Omental fat pad (tissue), 4 donors: ENCODE measurements at places on chromosomes 1 and 21.

GRCh38 chr1:25460020-25460419 lies 29.3 kb downstream of the MACO1 start:
- no peak for DNase-seq

- DNase-seq = no peak
Measured at GRCh38 chr1:5914676-5915365, 77.4 kb downstream of the NPHP4 start.

DNA sequence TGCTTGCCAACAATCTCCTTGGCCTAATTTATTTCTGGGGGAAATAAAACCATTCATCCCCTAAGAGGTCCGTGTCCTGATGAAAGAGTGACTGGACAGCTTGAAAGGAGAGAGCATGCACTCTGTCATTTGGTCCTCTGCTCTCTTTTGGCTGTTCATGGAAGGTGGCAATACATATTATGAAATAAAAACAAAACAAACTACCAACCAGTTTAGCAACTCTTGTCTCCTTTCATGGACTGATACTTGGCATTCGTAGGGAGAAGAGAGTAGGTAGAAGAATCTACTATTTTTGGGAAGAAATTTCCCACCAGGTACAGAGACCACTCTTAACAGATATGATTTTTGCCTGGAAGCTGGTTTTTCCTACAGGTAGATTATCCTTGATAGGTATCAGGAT lies 746 bp upstream of the C1orf116 start:
- no peak for DNase-seq

DNA sequence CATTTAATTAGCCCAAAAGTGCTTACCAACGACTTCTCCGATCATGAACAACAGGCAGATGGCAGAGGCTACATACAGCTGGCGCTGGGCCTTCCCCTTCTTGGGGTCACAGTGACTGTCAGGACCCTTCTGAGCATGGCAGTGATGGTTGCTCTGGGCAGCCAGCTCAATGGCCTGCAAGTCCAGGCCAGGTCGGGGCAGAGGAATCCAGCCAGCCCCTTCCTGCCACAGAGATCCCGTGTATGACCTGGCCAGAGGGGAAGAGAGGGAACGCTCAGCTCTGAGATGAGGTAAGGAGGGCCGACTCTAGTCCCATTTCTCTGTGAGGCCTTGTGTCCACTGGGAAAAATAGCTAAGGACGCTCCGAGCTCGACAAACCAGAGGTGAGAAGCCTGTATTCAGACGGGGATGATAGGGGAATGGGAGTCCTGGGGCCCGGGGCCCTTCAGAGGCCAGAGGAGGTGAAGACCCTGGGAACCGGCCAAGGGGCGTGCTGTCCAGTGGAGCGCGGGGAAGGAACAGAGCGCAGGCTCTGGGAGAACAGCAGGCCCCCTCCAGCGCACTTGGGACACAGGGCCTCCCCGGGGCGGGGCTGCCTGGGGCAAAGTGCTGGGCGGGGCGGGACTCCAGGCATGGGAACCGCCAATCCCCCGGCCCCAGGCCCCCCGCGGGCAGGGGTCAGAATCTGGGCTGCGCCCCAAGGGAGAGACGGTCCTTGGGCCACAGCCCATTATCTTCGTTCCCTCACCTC lies 772 bp downstream of the SLC30A2 start:
- DNase-seq = no peak

DNA sequence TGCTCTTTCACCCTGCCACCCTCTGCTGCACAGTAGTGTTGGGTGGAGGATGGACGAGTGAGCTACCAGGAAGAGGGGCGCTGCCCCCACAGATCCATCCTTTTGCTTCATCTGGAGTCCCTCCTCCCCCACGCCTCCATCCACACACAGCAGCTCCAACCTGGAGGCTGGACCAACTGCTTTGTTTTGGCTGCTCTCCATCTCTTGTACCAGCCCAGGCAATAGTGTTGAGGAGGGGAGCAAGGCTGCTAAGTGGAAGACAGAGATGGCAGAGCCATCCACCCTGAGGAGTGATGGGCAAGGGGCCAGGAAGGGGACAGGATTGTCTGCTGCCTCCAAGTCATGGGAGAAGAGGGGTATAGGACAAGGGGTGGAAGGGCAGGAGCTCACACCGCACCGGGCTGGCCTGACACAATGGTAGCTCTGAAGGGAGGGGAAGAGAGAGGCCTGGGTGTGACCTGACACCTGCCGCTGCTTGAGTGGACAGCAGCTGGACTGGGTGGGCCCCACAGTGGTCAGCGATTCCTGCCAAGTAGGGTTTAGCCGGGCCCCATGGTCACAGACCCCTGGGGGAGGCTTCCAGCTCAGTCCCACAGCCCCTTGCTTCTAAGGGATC lies 8.5 kb downstream of the CHRNB2 start:
- no peak for DNase-seq

DNA sequence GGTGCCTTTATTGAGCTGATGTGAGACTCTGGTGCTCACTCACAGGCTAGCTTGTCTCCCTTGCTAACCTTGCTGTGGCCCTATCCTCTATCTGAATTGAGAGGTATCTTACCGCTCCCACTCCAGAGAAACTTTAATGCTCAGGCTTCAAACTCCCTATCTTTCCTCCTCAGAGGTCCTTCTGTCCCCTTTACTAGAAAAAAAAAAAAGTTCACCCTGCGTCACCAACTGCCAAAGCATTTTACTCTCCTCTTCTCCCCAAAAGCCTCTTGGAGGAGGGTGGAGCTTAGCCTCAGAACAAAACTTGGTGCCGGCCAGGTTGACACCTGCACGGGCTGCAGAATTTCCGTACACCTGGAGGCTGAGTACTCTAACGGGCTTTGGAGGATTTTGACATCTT lies 55.1 kb downstream of the ATP2B4 start:
- DNase-seq = no peak

GRCh38 chr1:27077968-27078367 lies 65.3 kb upstream of the TENT5B start:
- DNase-seq = no peak

DNA sequence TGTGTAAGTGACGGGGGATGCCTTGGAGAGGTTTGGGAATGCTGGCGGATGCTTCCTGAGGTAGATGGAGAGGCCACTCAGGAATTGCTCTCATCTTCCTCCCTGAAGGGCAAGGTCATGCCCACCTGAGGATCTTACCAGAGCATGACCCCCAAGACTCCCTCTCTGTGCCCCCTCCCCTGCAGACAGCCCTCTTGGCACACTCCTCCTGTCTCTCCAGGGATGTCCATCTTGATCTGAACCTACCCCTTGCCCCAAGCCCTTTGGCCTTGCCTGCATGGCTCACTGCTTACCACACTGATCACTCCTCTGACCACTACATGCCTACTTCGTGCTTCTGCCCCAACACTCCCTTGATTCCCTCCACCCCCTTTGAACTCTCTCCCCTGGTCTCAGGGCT lies 17.9 kb upstream of the MPL start:
- DNase-seq = no peak

DNA sequence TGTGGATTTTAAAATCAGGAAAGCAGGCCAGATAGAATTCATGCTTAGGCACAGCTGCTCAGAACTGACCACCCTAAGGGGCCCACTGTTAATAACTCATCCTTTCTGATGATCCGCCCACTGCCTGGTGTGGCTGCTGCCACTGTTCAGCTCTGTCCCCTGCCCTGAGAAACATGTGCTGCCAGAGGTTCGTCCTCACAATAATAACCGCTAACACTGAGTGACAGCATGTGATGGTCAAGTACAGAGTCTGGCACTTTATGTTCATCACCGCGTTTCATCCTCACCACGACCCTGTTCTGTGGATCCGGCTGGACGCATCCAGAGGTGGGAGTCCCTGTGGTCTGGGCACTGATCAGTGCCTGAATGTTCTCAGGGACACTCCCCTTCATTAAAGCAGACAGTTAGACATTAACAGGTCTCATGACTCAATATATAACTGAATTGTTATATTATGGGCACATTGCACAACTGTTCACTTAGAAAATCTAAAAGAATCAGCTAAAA lies 108.6 kb downstream of the SIM2 start:
- no peak for DNase-seq

DNA sequence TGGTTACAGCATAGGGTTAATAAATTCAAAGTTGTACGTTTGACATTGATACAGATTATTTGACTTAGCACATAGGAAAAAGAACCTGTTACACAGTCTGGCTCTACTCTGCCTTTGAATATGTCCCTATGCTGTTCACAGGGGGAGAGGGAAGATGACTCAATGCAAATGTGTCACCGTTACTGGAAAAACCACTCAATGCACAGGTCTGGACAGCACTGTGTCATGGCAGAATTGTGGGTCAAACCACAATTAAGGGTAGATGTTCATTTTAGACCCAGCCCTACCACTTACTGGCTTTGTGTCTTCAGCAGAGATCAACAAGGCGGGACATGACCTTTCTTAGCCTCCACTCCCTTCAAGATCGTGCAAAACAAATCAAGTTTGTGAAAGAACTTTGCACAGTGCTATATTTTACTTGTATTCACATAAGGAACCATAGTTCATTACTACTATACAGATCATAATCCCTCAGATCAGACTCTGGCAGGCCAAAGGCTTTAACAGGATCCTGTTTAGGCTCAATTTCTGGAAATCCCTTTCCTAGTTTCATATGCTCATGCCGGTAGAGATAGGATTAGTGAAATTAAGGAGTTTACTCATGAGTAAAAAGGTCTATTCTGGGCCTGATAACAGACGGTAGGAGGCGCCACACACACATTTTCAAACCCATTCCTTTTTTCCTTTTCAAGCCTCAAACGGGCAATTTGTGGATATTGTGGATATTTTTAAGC lies 22.1 kb downstream of the EIF2D start:
- no peak for DNase-seq

- DNase-seq = no peak
Measured at GRCh38 chr1:36093929-36094328, 5.2 kb downstream of the ADPRS start.

GRCh38 chr1:50750021-50750619 lies 209.9 kb downstream of the FAF1 start:
- DNase-seq = no peak

GRCh38 chr1:27144049-27144748 lies 10.7 kb downstream of the SLC9A1 start:
- no peak for DNase-seq

GRCh38 chr1:15173863-15174614 lies 20.5 kb downstream of the TMEM51 start:
- DNase-seq = no peak
